ENCODE measurements at places on chromosomes 4 and X.

DNA sequence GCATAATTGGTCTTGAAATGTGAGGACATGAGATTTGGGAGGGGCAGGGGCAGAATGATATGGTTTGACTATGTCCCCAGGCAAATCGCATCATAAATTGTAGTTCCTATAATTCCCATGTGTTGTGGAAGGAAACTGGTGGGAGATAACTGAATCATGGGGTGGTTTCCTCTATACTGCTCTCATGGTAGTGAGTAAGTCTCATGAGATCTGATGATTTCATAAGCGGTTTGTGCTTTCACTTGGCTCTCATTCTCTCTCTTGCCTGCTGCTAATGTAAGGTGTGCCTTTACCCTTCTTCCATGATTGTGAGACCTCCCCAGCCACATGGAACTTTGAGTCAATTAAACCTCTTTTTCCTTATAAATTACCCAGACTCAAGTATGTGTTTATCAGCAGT is 2595.9 kb downstream of the PCDH7 start:
- no peak for DNase-seq

- no peak for DNase-seq
These were observed 15.9 kb downstream of the NSD2 start for GRCh38 chr4:1887052-1887451.

- DNase-seq: no peak
These were observed 87.1 kb downstream of the DHX15 start for GRCh38 chr4:24497221-24497620.

DNA sequence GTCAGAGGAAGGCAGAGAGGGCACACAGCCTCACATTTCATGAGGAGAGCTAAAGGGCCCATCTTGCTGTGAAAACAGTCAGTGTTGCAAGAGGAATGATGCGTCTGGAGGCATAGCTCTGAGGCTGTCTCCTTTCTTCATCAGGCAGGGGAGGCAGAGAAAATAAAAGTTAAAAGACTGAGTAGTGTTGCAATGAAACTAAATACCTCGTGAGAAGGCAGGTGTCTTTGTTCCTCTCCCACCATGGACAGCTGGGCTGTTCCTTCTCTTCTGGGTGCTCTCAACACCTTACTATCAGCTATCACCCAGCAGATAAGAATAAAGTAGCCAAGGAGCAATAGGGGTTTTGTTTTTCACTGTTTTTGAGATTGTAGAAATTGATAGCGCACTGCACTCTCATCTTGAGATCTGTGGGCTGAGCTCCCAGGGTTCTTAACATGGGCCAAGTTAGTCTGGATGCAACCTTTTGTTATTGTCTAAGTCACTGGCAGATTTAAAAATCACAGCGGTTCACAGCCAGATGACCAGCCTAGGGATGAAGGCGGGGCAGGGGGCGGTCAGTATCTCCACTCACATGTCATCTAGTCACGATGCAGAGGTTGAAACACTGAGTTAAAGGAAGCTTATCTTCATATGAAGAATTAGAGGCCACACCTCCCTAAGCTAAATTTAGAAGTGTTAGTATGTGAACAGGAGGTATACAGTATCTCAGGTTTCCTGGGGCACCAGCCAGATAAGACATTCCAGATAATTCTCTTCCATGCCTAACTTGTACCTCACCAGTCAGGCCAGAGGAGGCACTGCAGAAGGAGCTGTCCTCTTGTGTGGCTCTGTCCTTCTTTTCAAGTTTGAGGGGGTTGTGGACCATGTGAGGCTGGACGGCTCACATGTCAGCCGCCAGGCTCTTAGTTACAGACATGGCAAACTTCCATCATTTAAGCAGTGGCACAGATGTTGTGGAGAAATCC is 36.9 kb downstream of the PARM1 start:
- no peak for DNase-seq

DNA sequence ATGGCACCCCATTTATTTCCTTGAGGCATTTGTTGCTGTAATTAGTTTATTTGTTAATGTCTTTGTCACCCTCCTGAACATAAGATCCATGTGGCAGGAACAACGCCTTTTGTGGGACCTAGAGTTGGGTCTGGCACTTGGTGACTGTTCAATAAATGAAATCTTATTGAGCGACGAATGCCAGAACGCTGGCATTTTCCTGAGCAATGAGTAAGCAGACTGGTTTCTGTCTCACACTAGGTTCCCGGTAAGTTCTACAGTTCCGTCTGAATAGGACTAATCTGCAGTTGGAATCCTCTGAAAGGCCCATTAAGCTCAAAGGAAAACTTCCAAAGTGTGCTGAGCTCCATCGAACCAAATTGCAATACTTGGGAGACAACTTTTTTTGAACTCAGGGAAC is 49.2 kb downstream of the GATB start:
- no peak for DNase-seq

GRCh38 chr4:152283801-152284470 is 252.0 kb downstream of the FBXW7 start:
- DNase-seq: no peak

- no peak for DNase-seq
These were observed 63.0 kb upstream of the TMEM150C start for GRCh38 chr4:82624819-82625218.

DNA sequence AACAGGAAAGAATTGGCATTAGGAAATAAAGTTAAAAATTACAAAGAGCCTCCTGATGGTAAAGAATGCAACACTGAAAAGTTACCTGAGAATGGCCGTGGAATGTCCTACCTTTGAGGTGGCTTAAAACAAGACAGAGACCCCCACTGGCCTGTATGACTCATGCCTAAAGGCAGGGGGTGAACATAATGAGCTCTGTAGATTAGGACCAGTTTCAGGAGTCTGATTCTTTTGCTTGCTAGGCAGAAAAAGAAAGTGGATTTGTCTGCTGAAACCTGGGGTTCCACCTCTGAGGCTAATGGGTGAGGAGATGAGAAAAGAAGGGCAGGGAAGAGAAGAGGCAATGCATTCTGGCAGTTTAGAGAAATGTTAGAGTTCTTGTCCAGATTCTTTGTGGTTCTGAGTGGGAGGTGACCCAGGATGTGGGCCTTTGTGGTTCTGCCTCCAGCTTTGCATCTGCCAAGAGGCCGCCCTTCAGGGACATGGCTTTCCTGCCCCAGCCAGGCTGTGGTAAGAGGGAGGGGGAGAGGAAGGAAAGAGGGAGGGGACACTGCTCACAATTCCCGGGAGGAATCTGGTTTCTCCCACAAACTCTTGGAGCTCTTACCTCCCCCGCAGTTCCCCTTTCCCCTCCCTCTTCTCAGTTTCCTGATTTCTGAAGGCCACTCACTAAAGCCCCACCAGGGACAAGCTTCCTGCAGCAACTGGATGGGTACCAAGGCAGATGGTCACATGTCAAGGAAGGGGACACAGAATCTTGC is 109.6 kb downstream of the EFNB1 start:
- DNase-seq: no peak

DNA sequence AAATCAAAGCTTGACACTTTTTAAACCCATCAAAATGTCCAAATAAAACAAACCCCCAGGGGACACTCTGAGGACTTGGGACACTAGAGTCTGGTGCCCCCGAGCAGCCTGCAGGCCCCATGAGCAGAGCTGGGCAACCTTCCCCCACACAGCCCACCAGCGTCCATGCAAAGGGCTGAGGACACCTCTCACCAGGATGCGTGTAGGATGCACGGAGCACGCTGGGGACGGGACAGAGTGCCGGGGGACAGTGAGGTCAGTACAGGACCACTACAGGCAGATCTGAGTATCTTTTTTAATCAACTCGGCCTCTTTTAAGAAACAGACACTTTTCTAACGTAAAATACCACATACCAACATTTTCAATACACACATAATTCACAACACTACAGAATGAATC is 6.9 kb downstream of the GAK start:
- no peak for DNase-seq

GRCh38 chr4:162499478-162499877 is 335.7 kb upstream of the FSTL5 start:
- no peak for DNase-seq

DNA sequence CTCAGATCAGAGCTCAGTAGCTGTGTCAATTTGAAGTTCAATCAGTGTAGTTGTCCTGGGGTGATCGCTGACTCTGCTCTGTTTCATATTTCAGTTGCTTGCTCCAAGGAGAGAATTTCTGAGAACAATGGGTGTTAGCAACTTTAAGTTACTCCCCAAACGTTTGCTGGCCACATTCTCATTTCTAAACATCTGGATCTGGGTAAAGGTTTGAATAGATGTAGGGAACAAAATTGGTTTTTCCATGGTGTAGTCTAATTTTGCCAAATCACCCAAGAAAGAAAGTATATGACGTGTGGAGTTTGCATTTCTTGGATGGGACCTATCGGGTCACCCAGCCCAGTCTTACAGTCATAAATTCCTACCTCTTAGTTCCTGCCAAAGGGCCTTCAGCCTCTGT is 103.7 kb downstream of the AKAP4 start:
- no peak for DNase-seq

GRCh38 chr4:155734065-155734464 is 24.8 kb upstream of the GUCY1B1 start:
- DNase-seq: no peak

DNA sequence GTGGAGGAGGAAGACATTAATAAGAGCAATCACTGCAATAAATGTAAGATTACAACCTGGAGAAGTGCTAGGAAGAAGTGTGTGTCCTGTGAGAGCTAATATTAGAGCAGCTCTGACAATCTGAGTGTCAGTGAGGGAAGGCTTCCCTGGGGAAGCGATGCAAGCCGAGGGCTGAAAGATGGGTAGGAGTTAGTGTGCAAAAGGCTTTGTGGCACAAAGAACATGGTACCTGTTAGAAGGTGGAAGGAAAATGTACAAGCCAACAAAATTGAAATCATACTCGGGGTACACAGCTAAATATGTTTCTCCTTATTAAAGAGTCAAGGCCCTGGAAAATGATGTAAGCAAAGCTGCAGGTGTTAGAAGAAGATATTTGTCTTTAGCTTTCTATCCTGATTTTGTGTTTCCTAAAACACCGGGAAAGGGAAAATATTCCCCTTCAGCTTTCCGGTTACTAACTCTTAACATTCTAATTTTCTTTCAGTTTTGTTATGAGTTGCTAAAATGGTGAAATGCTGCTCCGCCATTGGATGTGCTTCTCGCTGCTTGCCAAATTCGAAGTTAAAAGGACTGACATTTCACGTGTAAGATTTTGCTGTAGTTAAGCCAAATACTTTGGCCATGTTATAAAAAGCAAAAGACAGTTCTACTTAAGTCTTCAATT is 808 bp downstream of the THAP6 start:
- DNase-seq: no peak

DNA sequence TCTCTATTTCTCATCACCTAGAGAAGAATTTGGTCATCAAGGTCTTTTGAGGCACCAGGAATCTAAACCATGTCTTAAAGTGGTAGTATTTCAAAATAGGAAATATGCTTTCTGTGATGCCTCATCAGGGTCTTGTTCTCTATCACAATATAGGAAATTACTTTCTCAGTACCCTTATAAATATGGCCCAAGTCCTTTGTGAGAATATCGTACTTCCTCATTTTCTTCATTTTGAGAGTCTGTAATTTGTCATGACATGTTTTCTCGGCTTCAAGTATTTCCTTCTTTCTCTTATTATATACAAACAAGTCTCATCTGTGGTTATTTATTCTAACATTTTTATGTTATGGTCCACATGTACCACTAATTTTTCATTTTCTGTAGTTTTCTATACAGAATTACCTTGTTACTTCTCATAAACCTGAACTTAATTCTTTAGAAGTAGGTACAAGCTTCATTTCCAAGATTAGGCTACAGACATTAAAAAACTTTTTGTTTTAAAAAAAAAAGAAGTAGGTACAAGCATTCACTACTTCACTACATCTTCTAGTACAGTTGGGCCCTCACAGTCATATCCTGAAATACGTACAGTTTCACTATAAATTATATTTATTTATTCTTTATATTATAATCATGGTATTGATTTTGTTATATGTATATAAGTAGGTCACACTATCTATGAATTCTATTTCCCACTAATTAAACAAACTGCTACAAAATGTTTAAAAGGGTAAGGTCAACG is 54.4 kb downstream of the KLHL13 start:
- no peak for DNase-seq

- DNase-seq: peak; percentile 47
These were observed 214.3 kb downstream of the LDB2 start for GRCh38 chr4:16684097-16684496.

DNA sequence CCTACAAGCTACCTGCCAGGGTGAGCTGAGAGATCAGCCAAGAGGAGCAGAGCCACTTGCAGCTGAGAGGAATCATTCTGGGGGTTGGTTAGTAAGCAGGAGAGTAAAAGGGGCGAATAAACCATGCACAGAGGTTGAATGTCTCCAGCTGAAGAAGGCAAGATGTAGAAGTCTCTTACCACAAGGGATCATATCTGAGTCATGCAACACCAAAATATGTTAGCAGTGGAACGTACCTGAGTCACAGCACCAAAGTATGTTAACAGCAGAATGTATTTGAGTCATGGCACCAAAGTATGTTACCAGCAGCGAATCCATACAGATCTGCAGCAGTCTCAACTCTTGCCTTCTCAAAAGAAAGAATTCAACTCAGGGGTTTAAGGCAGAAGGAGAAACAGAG is 29.9 kb downstream of the C4orf51 start:
- peak; percentile 87 for DNase-seq

DNA sequence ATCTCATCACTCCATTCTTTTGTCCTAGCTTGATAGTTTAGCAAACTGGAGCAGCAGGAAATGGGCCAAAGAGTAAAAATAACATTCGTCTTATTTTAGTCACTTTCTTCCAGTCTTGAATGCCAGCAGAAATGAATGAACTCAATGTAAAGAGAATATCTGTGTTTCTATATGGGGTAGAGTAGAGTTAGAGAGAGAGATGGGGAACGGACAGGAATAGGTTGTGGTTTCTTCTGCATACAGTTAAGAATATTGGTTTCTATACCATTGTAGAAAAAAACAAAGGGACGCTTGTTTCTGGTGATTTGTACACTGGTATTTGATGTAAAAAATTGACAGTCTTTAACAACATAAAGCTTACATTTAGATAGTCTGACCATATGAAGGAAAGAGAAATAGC is 8.9 kb downstream of the GPR174 start:
- DNase-seq: no peak

DNA sequence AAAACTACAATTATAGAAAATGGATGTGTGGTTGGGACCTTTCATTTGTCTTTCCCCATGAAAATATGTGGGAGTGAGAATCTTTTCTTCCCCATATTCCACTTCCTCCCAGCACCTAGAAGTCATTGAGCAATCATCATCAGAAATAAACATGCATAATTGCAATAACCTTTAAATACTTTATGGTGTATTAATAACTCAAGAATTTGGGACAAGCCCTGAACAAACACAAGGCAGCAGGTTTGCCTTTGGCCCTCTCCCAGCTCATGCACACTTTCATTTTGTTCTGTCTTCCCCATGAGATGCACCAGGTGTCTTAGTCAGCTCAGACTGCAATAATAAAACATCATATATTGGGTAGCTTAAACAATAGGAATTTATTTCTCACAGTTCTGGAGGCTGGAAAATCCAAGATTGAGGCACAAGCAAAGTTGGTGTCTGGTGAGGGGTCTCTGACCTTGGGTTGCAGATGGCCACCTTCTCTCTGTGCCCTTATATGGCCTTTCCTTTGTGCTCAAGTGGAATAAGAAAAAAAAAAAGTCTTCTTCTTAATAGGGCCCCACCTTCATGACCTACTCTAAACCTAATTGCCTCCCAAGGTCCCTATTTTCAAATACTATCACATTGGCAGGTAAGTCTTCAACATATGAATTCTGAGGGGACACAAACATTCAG is 34.7 kb upstream of the TMEM184C start:
- no peak for DNase-seq

- no peak for DNase-seq
These were observed 258.6 kb downstream of the FAT4 start for GRCh38 chr4:125573368-125573767.

Measured in HFF-Myc (cell line).